GM23248 (cell line): ENCODE measurements at places on chromosomes 13 and 19. TPM values are rescaled to one million over a fixed set of nuclear protein-coding genes. Genes with fewer than 3 reads are reported as not detected.

DNA sequence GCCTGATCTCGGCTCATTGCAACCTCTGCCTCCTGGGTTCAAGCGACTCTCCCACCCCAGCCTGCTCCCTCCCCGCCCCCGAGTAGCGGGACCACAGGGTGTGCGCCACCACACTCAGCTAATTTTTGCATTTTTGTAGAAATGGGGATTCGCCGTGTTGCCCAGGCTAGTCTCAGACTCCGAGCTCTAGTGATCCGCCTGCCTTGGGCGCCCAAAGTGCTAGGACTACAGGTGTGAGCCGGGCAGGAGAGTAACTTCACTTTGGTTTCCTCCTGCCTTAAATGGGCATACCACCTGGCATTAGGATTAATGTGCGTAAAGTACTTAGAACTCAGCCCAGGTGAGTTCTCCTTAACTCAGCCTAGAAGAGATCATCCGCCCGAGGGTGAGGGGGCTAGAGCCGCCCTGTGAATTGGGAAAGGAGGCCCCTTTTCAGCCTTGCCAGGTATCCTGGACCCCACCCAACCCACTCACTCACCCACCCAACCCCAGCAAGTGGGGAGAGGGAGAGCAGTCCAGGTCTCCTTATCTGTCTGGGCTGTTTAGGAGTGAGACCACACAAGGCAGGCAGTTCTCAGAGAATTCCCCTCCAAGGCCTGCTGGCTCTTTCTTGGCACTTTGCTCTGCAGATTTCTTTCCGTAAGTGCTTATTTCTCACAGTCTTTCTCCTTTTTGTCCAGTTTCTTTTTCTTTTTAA, 1.2 kb upstream of the ZFP36 start:
- H3K27ac ChIP-seq = peak overlapping the region; percentile 96
- H3K27me3 ChIP-seq = no peaks in the 10 kb centered on the region
- H3K4me1 ChIP-seq = peaks cover 35% of the 10 kb centered on the region
- DNase-seq = peak; percentile 30
- peaks cover 11% of the 10 kb centered on the region; the same call in 1 of the 2 replicates for H3K36me3 ChIP-seq

DNA sequence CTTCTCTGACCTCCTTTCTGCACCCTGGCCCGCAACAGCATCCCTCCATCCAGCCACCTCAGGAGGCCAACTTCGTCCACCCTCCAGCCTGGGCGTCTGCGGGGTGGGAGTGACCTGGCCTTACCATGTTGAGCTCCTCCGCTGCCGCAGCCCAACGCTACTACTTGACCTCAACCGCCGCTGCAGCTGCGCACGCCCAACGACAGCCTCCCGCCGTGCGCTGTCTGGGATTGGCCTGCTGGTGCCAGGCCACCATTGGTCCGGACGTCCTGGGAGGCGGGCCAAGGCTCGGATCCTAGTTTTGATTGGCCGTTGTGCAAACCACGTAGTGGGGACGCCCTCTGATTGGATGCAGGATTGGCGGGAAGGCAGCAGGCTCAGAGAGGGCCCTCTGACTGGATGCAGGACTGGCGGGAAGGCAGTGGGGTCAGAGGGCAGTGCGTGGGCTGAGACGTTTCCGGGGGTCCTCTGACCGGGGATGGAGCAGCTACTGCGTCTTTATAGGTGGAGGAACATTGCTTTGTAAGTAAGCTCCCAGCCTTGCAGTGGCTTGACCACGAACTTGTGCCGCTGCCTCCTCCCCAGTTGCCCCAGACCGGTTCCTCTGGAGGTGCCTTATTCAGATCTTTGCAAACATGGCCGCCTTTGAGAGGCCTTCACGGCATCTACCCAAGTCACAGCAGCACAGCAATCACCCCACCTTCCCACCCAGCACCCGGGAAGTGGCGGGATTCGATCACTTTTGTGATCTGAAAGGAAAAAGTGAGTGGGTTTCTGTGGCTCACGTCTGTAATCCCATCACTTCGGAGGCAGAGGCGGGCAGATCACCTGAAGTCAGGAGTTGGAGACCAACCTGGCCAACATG, at the start of gene TUBA3C:
Gene TUBA3C, minus strand, starts transcription at position 204 of the 865 bp plus-strand sequence. Its CDS starts 77 bp downstream, at position 127.
- H3K36me3 ChIP-seq = no peaks in the 10 kb centered on the region
- no peak within 1 kb of the TSS for H3K27ac ChIP-seq

The KLK3 gene
- not detected in 2 replicates for total RNA-seq

- no peaks in the 10 kb centered on the region for H3K4me1 ChIP-seq
- no peaks in the 10 kb centered on the region for H3K36me3 ChIP-seq
- H3K27me3 ChIP-seq = no peaks in the 10 kb centered on the region
- no peak overlapping the region for H3K27ac ChIP-seq
Observed at GRCh38 chr19:48798937-48799336, 11.9 kb downstream of the BCAT2 start.

DNA sequence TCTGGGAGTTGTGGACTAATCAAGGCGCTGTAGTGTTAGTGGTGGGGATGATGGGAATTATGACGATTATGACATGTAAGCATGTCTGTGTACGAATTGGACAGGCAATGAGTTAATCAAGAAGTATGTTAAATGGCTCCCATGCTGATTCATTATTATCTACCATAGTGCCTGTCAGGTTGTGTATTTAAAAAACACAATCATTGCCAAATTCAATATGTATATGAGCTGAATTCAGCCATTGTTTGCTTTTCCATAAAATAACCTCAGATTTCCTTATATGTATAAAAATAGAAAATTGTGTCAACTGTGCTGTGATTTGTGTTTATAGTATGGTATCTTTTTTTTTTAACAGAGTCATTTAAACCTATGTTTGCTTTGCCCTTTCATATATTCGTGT, 37.1 kb downstream of the PCCA start:
- no peak overlapping the region for H3K27ac ChIP-seq
- peaks cover 7% of the 10 kb centered on the region for H3K36me3 ChIP-seq
- H3K4me3 ChIP-seq = no peak overlapping the region
- H3K27me3 ChIP-seq = no peaks in the 10 kb centered on the region
- peaks cover 22% of the 10 kb centered on the region for H3K4me1 ChIP-seq

- peak; percentile 94 for DNase-seq
- H3K4me1 ChIP-seq = peaks cover 46% of the 10 kb centered on the region
- H3K36me3 ChIP-seq = peaks cover 29% of the 10 kb centered on the region
Observed at GRCh38 chr19:13839130-13839937, 37.6 kb upstream of the NANOS3 start.

DNA sequence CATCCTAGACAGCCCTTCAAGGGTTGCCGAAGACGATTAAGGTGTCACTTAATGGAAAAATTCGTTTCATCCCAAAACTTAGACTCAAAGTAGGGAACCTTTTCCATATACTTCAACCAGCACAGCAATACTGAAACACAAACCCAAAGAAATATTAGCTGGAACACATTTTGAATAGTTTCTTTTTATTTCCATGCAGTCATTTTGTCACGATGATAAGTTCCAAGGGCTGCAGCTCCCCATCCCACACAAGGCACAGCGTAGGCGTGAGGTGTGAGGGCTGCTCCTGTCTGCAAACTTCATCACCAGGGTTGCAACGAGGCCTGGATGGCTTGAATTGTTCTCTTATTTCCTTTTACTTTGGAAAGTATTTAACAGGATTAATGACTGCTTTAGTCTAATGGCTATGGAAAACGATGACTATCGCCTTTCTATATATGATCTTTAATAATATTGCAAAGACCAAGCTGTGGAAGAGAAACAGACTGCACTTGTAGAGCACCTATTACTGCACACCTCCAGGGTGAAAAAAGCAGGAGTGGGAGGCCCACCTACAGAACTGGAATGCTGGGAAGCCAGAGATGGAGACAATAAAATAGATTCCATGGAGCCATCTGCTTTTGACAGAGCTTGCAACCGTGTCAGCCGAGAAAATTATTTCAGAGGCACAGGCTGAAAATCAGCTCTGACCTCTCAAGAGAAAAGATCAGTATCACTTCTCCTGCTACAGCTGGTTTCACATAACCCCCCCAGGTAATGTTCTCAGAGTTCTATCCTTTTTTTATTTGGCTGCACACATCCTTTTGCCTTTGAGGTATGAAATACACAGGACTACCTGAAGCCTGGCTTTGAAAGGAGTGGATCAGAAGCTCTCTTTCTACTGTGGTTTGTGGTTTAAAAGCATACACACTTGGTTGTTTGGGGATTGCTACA, 274.5 kb upstream of the NBEA start:
- no peak overlapping the region for H3K4me3 ChIP-seq
- H3K36me3 ChIP-seq = no peaks in the 10 kb centered on the region
- no peaks in the 10 kb centered on the region; the same call in 1 of the 2 replicates for H3K4me1 ChIP-seq
- DNase-seq = no peak
- H3K27ac ChIP-seq = no peak overlapping the region
- no peaks in the 10 kb centered on the region for H3K27me3 ChIP-seq

DNA sequence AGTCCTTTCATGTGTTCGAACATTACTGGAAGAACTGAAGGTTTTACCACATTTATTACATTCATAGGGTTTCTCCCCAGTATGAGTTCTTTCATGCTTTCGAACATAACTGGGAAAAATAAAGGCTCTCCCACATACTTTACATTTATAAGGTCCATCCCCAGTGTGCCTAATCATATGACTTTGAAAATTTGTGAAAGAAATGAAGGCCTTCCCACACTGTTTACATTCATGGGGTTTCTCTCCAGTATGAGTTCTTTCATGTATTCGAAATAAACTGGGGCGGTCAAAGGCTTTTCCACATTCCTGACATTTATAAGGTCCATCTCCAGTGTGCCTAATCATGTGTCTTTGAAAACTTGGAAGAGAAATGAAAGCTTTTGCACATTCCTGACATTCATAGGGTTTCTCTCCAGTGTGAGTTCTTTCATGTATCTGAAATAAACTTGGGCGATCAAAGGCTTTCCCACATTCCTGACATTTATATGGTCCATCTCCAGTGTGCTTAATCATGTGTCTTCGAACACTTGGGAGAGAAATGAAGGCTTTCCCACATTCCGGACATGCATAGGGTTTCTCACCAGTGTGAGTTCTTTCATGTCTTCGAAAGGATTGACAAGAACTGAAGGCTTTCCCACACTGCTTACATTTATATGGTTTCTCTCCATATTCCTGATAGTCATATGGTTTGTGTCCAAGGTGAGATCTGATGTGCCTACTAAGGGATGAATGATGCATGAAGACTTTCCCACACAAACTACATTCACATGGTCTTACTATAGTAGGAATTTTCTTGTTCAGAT, 24.0 kb downstream of the ZNF564 start:
- no peak overlapping the region for H3K27ac ChIP-seq
- H3K27me3 ChIP-seq = no peaks in the 10 kb centered on the region
- DNase-seq = peak; percentile 60
- no peaks in the 10 kb centered on the region for H3K4me1 ChIP-seq
- peaks cover 72% of the 10 kb centered on the region for H3K36me3 ChIP-seq

DNA sequence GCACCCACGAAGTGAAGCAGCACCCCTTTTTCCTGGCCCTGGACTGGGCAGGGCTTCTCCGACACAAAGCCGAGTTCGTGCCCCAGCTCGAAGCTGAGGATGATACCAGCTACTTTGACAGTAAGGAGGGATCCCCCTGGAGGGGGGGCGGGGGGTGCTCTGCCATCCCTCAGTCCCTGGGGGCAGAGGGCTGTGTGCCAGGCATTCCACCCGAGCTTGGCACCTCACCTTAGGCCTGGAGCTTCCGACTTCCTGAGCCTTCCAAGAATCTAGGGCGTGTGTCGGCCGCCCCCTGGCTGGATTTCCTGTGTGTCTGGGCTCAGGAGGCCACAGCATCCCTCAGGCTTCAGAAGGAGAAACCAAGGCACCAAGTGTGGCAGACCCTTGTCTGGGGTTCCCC, 15.7 kb upstream of the PIK3R2 start:
- DNase-seq = no peak
- no peaks in the 10 kb centered on the region for H3K27me3 ChIP-seq
- H3K4me3 ChIP-seq = no peak overlapping the region
- peaks cover 8% of the 10 kb centered on the region; the same call in 1 of the 2 replicates for H3K36me3 ChIP-seq
- no peaks in the 10 kb centered on the region for H3K4me1 ChIP-seq

DNA sequence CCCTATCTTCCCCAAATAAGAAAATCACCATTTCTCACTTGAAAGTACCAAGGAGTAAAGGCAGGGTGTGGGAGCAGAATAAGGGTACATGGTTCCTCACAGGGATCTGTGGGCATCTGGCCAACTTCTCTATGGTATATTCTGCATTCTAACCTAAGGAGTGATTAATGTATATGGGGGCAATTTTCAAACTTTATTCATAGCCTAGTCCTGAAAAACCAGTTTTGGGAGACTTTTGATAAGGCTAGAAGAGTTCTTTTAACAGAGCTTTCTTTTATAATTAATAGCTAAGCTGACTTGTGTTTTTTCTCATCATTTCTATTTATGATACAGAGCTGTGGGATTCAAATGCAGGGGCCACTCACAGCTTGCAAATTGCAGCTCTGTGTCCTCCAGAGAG, 852 bp downstream of the SCEL start:
- DNase-seq = no peak
- H3K4me3 ChIP-seq = no peak overlapping the region
- no peak overlapping the region for H3K27ac ChIP-seq
- no peaks in the 10 kb centered on the region; the same call in 1 of the 2 replicates for H3K27me3 ChIP-seq
- H3K4me1 ChIP-seq = 0 out of 2 replicates have a peak, but pooled peaks cover 4% of the 10 kb centered on the region

DNA sequence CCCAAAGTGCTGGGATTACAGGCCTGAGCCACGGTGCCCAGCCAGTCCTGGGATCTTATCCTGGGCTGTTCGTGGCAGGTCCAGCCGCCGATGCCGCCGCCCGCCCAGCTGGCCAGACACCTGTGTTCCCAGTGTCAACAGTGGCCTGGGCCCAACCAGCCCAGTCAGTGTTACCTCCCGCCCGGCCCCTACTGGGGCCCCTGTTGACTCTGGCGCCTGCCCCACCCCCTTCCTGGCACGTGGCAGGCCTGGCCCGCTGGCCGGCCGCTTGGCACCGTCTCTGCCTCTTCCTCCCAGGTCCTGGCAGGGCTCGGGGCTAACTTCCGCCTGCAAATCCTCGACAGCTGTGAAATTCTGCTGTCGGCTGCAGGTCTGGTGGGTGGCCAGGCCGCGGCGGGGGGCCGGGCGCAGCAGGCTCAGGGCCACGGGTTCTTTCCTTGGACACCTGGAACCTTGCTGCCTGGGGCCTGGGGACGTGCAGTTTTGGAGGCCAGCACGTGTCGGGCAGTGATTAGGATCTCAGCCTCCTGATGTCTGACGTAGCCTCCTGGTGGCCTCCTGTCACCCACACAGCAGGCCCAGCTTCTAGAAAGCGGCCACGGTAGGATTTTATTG, 9.1 kb downstream of the ARID3A start:
- peaks cover 27% of the 10 kb centered on the region for H3K4me1 ChIP-seq
- no peak overlapping the region for H3K4me3 ChIP-seq
- DNase-seq = peak; percentile 71
- H3K27me3 ChIP-seq = no peaks in the 10 kb centered on the region

GRCh38 chr13:49655906-49656305, 27.6 kb downstream of the ARL11 start:
- H3K36me3 ChIP-seq = no peaks in the 10 kb centered on the region
- no peak overlapping the region for H3K27ac ChIP-seq
- H3K4me3 ChIP-seq = no peak overlapping the region

DNA sequence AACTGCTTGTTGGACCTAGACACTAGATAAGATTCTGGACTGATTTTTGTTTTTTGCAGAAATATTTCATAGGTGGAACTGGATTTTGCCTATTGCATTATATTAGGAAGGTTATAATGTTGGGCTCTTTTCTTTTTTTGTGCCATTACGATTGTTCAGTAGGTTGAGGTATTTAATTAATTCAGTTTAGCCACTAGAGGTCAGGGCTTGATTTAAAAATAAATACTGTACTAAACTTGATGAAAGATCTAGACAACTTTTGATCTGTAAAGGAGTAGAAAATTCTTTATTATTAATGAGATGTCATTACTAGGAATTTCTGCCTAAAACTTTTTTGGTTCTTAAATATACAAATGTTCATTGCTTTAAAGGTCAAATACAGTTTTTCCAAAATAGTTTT, 15.2 kb upstream of the SUPT20H start:
- no peak overlapping the region for H3K27ac ChIP-seq
- H3K36me3 ChIP-seq = no peaks in the 10 kb centered on the region
- DNase-seq = peak; percentile 62
- H3K4me1 ChIP-seq = no peaks in the 10 kb centered on the region
- H3K27me3 ChIP-seq = no peaks in the 10 kb centered on the region
- no peak overlapping the region for H3K4me3 ChIP-seq

- no peak for DNase-seq
- 0 out of 2 replicates have a peak, but pooled peaks cover 7% of the 10 kb centered on the region for H3K4me1 ChIP-seq
- H3K27ac ChIP-seq = no peak overlapping the region
- H3K27me3 ChIP-seq = no peaks in the 10 kb centered on the region
Observed at GRCh38 chr19:2517881-2518601, 42.1 kb downstream of the GADD45B start.
